ENCODE measurements at places on chromosomes 2 and 18.

GRCh38 chr2:156489750-156490465, 53.7 kb downstream of the GPD2 start:
- no peak for DNase-seq

DNA sequence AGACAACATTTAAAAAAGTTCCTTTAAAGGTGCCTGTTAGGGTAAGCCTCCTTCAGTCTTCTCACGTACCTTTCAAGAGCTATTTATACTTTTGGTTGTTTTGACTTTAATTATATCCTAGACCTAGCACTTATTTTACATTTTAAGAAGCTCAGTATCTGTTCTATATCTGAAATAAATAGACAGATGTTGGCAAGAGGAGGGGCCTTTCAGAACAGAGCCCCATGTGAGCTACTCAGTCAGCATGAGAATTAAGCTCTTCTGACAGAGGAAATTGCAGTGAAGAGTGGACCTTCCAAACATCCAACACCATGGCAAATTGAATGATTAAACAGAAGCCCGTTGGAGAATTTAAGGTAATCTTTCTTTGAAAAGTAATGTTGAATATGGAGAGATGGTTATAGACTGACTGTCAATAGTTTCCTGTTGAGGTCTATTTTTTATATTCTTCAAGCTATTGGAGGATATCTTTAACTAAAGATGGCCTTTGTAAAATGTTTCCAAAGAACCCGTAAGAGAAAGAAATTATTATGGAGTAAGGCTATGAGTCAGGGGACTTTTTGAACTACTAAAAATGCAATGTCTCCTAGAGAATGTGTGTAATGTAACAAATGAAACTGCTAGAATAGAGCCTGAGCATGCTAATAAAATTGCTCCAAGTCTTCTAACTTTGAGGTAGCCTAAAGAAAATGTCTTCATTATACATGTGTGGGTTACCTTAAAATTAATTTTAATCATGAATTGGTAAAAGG, 17.3 kb downstream of the NYAP2 start:
- no peak for DNase-seq

- no peak for DNase-seq
These were observed 133.3 kb downstream of the ZNF236 start for GRCh38 chr18:76955524-76956170.

GRCh38 chr2:64341461-64341860, 112.5 kb upstream of the LGALSL start:
- peak; percentile 79 for DNase-seq

GRCh38 chr2:11858883-11859282, 112.5 kb downstream of the LPIN1 start:
- DNase-seq, result no peak
